Hindlimb muscle (tissue), 1 donor: ENCODE measurements at places on chromosomes 3 and 15. TPM values are rescaled to one million over a fixed set of nuclear protein-coding genes. Genes with fewer than 3 reads are reported as not detected.

DNA sequence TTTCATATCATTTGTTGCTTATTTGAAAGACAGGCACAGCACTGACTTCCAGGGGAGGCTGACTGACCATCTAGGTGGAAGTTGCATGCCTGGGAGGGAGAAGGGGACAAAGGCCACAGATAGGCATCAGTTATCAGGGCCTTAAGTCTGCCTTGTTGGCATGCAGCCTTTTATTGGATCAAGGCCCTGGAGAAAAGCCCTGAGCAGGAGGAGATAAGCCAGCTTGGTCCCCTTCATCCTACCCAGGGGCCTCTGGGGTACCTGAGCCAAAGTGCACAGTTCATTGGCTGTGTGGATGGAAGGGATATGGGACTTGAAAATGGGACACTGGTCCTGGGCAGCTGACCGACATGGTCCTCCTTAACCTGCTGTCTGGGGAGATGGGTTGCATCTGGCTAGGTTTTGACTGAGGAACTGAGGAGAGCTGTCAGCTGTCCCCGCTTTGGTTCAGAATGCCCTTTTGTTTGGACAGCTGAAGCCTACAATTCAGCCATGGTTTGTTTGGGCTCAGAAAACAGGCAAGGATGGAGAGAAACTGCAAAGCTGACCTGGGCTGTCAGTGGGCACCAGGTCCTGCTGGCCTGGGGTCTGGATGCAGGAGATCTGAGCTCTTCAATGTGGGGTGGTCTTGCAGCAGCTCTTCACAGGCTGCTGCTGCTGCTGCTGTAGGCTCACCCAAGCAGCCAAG is 60.0 kb downstream of the FLNB start:
- DNase-seq: no peak

DNA sequence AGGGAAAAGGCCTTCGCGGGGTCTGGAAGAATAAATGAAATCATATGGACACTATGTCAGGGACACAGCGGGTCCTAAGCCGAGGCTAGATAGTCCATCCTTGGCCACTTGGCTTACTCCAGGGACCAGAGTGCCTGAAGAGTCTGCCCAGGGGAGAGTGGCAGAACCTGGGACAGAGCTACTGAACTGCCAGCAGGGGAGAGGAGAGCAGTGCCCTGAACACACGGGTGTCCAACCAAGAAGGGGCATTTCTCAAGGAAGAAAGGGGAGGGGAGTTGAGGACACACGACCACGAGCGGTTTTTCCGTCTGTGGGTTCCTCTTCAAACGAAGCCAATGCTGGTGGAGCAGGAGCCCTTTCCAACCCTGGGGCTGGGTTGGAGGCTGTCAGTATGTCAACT is 1.0 kb downstream of the ACAN start:
- DNase-seq: no peak

SLC6A1 gene
- 2.1 TPM for polyA plus RNA-seq

GRCh38 chr3:64110071-64110470 is 86.8 kb upstream of the PSMD6 start:
- no peak for DNase-seq
